Type B pancreatic cell (in vitro differentiated cells): ENCODE measurements at places on chromosomes 7 and 10.

DNA sequence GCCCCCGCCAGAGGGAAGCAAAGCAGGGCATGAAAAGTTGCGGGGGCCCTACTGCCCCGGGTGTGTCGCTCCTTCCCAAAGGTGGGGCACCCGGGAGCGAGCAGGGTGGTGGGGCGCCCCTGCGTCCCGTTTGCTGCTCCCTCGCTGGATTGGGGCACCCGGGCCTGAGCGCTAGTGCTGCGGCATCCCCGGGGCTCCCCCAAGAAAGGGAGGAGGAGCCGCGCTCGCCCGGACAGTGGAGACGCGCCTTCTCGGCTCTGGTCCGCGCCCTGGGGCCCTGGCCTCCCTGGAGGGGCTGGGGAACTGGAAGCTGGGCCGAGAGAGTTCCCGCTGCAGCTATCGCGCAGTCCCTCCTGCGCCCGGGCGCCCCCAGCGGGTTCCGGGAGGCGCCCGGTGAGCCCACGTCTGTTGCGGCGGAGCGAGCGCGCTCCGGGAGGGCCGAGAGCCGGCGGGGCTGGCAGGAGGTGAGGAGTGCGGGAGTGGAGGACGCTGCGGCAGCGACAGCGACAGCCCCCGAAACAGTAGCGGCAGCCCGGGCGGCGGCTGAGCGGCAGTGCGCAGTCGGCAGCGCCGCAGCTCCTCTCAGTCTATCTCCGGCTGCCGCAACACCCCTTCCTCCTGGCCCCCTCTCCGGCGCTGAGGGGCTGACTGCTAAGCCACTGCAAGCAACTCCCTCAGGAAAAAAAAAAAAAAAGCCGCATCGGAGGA lies 504 bp upstream of the BMPER start:
- H3K4me1 ChIP-seq: peaks cover 9% of the 10 kb centered on the region
- peak overlapping the region; percentile 90 for H3K4me3 ChIP-seq
- no peak overlapping the region for H3K27ac ChIP-seq
- peaks cover 79% of the 10 kb centered on the region for H3K27me3 ChIP-seq
- DNase-seq: peak; percentile 73

GRCh38 chr7:157477550-157478212 lies 140.9 kb downstream of the DNAJB6 start:
- no peaks in the 10 kb centered on the region for H3K4me1 ChIP-seq
- no peak for DNase-seq
- no peak overlapping the region for H3K4me3 ChIP-seq

- H3K27ac ChIP-seq: no peak overlapping the region
- H3K27me3 ChIP-seq: peaks cover 4% of the 10 kb centered on the region
- H3K36me3 ChIP-seq: no peaks in the 10 kb centered on the region
- H3K4me1 ChIP-seq: no peaks in the 10 kb centered on the region
- no peak for DNase-seq
Observed at GRCh38 chr7:72028267-72028666, 383.9 kb downstream of the CALN1 start.

DNA sequence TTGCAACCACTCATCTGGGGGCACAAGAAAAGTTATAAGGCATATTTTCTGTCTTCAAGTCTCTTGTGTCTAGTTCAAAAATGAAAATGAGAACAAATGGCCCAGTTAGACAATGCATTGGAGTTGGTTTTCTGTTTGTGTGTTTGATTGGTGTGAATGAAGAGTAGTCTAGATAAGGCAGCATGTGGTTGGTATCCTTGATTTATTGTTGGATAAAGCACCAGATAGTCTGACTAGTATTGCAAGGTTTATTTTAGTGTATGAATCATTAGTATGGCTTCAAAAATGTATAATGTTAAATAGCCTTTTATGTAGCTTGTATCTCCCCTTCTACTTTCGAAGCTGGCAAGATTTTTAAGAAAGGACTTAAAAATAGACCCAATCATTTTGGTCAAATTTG lies 237.3 kb downstream of the CDK14 start:
- no peaks in the 10 kb centered on the region for H3K27me3 ChIP-seq
- no peak overlapping the region for H3K27ac ChIP-seq
- no peak for DNase-seq

GRCh38 chr10:10798102-10798863 lies 219.4 kb upstream of the CELF2 start:
- DNase-seq: no peak
- no peak overlapping the region for H3K27ac ChIP-seq
- H3K4me1 ChIP-seq: peaks cover 23% of the 10 kb centered on the region

DNA sequence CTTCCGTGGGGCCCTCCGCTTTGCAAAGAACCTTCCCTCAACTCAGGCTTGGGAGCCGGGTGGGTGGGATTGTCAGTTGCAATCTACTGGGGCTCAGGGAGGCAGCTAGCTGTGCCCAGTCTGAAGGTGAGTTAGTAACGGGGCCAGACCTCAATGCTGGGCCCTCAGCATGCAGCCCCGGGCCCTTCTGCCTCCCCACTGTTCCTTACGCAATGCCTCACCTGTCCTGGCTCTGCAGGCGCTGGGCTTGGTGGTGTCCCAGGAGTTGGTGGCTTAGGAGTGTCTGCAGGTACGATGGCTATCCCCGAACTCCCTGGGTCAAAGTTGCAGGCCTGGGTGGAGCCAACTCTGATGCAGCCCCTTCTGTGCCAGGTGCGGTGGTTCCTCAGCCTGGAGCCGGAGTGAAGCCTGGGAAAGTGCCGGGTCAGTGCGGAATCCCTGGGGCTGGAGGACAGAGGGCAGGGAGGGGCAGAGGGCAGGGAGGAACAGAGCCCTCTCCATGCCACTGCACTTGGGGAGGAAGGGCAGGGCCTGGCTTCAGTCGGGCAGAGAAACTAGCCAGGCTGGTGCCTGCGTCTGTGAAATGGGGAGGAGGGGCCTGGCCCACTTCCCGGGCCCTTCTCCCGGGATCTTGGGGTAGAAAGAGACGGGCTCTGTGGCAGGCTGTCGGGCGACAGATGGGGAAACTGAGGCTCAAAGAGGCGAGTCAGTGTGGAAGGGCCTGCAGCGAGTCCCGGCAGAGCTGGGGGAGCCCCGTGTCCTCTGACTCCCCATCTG lies 15.0 kb downstream of the ELN start:
- peaks cover 23% of the 10 kb centered on the region for H3K4me1 ChIP-seq
- no peaks in the 10 kb centered on the region for H3K36me3 ChIP-seq
- no peak for DNase-seq
- H3K27ac ChIP-seq: peak overlapping the region; percentile 82
- peaks cover 3% of the 10 kb centered on the region for H3K27me3 ChIP-seq

DNA sequence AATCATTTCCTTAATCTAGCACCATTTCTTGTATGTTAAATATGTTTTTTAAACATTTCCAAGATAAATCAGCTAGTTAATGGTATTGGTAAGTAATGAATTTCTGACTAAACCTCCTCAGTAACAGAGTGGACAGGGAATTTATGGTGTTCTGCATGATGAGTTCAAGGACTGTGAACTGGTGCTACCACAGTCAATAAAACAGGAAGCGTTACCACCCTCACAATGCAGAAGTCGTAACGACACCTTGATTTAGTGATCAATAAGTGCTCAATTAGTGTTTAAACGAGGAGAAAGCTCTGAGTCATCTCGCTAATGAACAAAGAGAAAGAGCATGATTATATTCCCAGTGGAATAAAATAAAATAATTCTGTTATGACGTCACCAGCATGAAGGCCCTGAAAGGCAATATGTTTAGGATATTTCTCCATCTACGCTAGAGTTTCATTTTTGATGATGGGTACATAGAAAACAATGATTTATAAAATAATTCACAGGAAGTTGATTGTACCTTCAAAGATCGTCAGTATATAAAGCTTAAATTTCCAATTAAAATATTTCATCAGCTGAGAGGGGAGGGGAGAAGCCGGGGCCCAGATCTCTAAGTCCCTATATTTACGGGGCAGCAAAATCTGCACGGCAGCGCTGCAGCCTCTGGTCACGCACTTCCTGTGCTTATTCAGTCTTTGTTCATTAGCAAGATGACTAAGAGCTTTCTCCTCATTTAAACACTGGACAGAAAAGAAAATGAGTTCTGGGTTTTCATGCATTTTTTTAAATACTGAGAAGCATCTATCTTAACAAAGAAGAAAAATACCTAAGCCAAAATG lies 400.5 kb downstream of the PTPRN2 start:
- H3K4me1 ChIP-seq: no peaks in the 10 kb centered on the region
- no peak overlapping the region for H3K27ac ChIP-seq
- H3K36me3 ChIP-seq: no peaks in the 10 kb centered on the region
- H3K27me3 ChIP-seq: no peaks in the 10 kb centered on the region

GRCh38 chr7:1558841-1559625 lies 3.0 kb upstream of the TMEM184A start:
- no peaks in the 10 kb centered on the region for H3K36me3 ChIP-seq
- H3K27me3 ChIP-seq: no peaks in the 10 kb centered on the region
- peaks cover 11% of the 10 kb centered on the region for H3K4me1 ChIP-seq
- no peak for DNase-seq
- no peak overlapping the region for H3K4me3 ChIP-seq

- DNase-seq: no peak
- H3K4me1 ChIP-seq: no peaks in the 10 kb centered on the region
- no peak overlapping the region for H3K4me3 ChIP-seq
- H3K36me3 ChIP-seq: no peaks in the 10 kb centered on the region
- H3K27ac ChIP-seq: no peak overlapping the region
- no peaks in the 10 kb centered on the region for H3K27me3 ChIP-seq
Observed at GRCh38 chr7:49873420-49873819, 100.0 kb downstream of the VWC2 start.

DNA sequence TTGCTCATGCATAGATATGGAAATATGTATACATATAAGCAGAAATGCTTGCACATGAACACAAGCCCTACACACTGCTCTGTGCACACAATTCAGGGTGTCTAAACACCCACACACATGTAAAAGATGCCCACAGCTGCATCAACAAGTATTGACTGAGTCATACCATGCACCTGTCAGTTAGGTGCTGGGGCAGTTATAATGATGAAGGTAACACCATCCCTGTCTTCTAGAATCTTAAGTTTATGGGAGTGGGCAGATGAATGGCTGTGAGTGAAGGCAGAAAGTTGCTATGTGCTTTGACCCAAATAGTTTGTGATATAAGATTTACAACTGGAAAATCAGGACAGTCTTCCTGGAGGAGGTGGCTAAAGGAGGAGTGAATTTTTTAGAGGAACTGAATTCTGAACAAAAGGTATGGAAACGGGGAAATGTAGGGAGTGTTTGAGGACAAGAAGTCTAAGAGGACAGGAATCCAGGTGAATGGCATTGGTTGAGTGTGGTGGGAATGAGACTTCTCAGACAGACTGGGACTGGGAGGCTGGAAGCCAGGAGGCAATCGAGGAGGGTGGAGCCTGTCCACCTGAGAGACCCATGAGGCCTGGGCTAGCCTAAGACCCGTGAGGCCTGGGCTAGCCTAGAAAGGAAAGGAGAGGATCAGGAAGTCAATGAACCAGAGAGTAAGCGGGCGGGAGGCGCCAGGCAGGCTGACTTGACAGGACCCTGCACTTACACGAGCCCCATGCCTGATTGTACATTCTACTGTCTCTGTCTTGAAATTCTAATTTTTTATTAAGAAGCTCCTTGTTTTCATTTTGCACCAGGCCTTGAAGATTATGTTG lies 20.7 kb downstream of the POLL start:
- H3K27ac ChIP-seq: peak overlapping the region; percentile 4
- peak overlapping the region; percentile 56 for H3K4me3 ChIP-seq
- H3K27me3 ChIP-seq: peaks cover 82% of the 10 kb centered on the region
- DNase-seq: no peak

DNA sequence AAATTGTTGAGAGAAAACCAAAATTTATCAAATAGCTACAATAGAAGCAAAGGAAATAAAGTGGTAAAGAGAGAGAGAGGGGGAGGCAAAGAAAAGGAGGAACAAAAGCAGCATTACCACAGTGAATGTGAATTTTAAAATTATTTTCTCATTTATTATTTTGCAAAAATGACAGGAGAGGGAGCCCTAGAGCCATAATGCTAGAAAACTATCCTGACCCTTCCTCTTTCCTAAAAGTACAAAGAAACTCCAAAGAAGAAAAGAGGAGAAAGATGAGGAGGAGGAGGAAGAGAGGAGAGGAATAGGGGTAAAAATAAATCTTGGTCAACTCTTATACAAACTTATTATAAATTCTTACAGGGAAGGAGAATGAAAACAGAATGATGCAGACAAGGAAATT lies 921.5 kb downstream of the NRG3 start:
- DNase-seq: no peak
- H3K4me1 ChIP-seq: peaks cover 6% of the 10 kb centered on the region
- peaks cover 1% of the 10 kb centered on the region for H3K36me3 ChIP-seq
- no peaks in the 10 kb centered on the region for H3K27me3 ChIP-seq
- H3K4me3 ChIP-seq: no peak overlapping the region

DNA sequence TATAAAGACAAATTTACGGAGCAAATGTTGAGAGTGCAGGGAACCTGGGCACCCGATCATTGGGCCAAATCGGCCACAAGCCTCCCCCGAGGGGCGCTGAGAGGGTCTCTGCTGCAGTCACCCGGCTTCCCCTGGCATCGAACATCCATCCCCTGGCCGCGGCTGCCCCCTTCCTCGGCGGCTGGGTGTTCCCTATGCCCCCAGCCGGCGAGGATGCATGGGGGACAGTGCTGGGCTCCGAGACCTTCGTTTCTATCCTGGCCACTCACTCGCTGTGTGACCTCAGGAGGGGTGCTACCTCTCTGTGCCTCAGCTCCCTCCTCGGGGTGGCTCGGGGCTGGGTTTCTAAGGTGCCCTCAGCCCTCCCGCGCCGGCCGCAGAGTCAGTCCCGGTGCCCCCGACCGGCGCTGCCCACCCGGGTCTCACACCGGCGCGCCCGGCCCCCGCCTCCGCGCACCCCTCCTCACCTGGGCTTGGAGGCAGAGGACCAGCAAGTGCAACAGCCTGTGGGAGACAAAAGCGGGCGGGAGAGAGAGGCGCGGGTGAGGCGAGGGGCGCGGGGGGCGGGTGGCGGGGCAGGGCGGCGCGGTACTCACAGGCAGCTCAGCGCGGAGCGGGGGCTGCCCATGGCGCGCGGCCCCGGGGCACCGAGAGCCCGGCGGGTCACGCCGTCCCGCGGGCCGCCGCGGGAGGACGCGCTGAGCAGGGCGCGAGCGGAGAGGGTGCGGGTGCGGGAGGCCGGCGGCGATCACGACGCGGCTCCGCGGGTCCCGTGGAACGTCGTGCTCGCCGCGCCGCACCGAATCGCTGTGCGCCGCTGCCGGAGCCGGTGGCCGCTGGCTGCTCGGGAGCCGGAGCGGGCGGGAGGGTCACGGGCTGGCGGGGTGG lies at the start of gene FGF8:
Gene FGF8 (minus strand): TSS at position 842 of the 888 bp plus-strand sequence. CDS start 214 bp downstream, at position 628.
- peaks cover 83% of the 10 kb centered on the region for H3K27me3 ChIP-seq
- no peak for DNase-seq
- H3K4me3 ChIP-seq: peak within 1 kb of the TSS; percentile 73

DNA sequence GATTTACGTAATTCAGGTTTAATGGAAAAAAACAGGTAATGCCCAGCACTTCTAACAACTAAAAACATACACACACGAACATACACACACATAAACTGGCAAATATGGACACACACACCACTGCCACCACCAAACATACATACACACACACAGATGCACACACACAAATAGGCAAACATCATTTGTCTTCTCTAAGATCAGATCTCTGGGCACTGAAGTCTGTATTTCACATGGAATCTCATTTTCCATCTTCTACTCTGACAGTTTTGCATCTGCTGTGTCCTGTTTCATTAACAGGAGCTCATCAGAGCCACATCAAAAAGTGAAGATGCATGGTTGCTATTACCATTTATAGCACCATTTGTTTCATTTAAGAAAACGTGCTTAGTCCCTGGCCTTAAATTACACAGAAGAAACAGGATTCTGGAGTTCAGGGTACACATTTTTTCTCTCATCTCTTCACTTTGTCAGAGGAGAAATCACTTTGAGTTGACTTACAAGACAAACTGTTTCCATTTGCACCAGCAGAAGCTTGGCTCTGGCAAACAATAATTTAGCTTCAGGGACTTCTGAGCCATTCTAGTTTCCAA lies 165.3 kb downstream of the SORCS1 start:
- peaks cover 20% of the 10 kb centered on the region for H3K4me1 ChIP-seq
- no peak overlapping the region for H3K27ac ChIP-seq
- H3K4me3 ChIP-seq: no peak overlapping the region
- no peaks in the 10 kb centered on the region for H3K27me3 ChIP-seq
